GOT3 (cell line): ENCODE measurements at places on chromosomes 1 and 21.

GRCh38 chr1:22039594-22040285 lies 12.8 kb upstream of the CDC42 start:
- no peak for DNase-seq

- DNase-seq: no peak
Observed at GRCh38 chr1:103516693-103517092, 8.8 kb upstream of the RNPC3 start.

GRCh38 chr1:49298304-49298703 lies 521.6 kb upstream of the BEND5 start:
- DNase-seq: no peak

- no peak for DNase-seq
Observed at GRCh38 chr1:16018308-16018707, 465 bp upstream of the HSPB7 start.

DNA sequence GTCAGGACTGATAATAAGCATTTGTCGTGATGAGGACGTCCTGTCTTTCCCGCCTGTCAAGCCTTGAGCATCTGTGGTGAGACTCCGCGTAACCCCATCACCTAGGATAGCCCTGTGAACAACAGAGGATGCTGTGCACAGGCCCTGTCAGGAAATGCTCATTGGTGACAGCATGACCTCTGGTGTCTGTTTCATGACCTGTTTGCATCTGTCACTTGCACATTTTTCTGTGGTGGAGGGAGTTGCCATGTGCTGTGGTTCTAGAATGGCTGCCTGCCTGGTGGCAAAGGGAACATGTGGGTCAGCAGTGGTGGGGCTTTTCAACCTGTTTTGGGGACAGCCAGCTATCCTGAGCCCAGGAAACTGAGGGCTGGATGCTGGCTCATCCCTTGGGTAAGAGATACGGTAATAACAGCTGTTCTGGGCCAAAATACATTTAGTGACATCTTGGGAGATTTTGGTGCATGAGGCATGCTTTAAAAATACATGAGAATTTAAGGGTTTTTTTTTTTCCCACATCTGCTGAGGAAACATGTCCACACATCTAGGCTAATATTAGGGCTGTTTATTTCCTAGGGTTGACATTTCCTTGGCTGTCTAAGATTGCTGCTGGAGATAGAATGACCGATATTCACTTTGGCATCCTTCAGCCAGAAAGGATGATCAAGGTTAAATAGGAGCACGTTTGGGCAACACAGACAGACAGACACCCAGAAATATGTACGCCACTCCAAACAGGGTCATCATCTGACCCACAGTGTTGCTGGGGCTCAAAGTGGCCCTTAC lies 52.9 kb downstream of the KCNC4 start:
- no peak for DNase-seq

DNA sequence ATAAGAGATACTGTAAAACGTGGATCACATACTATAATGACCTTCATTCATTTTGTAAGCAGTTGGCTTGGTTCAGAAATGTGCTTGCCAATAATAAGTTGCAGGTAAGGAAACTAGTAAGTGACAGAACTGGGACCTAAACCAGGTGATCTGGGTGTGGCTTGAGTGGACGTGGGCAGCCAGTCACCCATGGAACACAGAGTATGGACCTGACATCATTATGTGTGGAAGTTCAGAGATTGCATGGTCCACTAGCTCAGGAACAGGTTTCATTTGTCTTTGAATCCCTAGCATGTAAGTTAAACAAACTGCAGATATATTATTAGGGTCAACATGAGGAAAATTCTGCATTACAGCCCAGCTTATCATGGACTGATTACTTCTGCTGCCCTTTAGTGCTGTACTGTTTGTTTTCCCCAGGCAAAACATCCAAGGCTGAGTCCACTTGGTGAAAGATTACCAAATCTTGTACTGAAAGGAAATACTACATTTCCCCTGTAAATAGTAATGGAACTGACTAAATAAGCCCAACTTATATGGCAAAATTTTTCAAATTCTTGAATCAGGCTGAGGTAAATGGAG lies 327.3 kb upstream of the SGIP1 start:
- DNase-seq: no peak

DNA sequence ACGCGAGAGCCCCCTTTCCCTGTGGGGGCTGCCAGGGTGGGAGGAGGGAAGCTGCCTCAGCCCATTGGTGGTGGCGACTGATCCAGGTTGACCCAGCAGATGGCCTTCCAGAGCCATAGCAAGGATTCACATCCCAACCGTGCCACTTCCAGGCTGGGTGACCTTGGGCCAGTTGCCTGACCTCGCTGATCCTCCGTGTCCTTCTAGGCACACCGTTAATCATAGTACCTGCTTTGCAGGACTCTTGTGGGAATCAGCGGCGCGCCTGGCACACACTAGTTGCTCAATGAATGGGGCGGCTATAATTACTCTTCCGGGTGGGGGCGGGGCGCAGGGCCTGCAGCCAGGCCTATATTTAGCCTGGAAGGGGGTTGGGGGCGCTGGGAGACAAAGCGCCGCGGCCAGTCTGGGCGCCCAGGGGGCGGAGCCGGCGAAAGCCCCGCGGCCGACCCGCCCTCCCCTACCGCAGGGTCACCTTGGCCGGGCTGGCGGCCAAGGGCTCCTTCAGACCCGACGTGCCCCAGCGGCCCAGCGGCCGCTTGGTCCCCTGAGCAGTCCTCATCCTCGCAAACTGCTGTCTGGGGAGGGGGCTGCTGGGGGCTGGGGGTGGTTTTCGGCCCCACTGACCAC lies 5.1 kb downstream of the HSPB7 start:
- no peak for DNase-seq

DNA sequence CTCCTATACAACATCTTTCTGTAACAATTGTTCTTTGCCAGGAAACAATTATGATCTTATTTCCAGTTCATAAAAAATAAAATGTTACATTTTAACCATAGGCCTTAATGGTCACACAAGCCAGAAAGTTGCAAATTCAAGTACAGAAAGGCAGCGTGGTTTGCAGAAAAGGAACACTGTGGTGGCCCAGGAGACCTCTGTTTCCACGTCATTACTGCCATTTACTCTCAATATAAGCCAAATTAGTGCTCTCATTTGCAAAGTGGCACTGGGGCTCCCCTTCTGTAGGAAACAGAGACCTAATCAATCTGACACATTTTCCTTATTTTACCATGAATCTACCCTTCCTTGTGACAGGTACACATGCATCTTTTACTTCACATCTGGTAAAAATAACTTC lies 79.3 kb upstream of the TLR5 start:
- no peak for DNase-seq

- no peak for DNase-seq
Observed at GRCh38 chr21:40447016-40447415, 399.9 kb downstream of the DSCAM start.

GRCh38 chr21:43809853-43810504 lies 20.6 kb downstream of the RRP1 start:
- DNase-seq: no peak

- peak; percentile 33 for DNase-seq
Observed at GRCh38 chr1:212554401-212554800, 54.2 kb upstream of the ATF3 start.

DNA sequence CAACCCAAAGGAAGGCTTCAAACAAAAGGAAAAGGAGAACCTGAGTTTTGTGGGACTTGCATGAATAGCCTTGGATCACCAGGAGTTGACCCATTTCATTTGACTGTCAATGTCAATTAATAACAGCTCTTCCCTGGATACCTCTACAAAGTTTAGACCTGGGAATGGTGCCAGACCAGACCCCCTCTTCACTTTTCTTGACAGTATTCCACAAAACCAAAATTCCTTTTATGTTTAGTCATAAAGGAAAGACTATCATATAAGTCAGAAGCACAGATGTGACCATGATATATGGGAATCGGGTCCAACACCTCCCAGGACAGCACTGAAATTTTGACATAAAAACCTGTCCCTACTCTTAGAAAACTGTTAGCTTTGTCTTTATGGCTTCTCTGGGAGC lies 191.8 kb downstream of the LYPLAL1 start:
- DNase-seq: no peak

DNA sequence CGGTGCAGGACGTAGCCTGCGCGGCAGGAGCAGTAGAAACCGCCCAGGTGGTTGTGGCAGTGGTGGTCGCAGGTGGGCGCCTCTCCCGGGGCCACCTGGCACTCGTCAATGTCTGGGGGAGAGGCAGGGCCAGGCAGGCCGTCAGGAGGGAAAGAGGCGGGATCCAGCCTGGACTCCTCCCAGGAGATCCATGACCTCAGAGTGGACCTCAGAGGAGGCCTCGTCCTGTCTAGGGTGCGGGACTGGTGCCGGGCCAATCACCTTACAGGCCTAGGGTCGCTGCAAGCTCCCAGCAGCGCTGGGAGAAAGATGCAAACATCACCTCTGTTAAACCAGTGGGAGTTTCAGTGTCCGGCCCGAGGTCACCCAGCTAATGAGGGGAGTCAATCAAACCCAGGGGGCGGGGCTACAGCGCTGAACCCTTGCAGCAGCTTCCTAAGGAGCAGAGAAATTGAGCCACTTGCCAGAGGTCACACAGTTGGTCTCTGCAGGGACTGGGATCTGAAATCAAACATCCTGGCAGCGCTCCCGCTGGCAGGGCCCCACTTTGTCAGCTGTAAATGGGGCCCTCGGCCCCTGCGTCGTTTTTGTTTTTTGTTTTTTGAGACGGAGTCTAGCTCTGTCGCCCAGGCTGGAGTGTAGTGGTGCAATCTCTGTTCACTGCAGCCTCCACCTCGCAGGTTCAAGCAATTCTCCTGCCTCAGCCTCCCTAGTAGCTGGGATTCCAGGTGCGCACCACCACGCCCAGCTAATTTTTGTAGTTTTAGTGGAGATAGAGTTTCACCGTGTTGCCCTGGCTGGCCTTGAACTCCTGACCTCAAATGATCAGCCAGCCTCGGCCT lies 1.4 kb downstream of the MASP2 start:
- no peak for DNase-seq

GRCh38 chr1:45762291-45762690 lies 11.8 kb upstream of the IPP start:
- no peak for DNase-seq

- DNase-seq: no peak
Observed at GRCh38 chr1:15950302-15950701, 25.6 kb downstream of the ZBTB17 start.

DNA sequence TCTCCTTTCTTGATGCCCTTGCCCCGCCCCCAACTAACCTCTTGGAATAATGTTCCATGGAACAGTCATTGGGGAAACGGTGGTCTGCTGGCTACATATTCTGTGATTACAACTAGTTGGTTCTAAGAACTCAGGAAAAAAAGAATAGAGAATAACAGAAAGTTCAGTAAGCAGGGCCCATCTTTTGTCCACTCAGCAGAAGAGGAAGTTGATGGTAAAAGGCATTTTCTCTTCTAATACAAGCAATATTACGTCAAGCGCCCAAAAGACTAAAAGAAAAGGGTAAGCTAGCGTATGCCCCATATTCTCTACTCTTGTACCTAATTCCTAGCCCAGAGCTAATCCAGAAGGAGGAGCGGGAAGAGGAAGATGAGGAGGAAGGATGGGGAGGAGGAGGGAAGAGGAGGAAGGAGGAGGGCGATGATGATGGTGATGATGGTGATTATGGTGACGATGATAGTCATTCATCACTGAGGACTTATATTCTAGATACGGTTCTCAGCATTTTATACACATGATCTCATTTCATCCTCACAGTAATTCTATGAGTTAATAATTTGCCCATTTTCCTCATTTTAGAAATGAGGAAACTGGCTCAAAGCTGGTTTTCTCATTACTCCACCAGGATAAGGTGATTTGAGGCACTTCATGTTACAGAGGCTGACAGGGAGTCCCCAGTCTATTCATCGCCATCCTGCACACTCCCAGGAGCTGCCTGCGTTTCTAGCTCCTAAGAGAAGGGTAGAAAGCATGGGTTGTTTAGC lies 76.6 kb upstream of the EFHD2 start:
- DNase-seq: no peak

GRCh38 chr1:204731985-204732575 lies 46.5 kb upstream of the LRRN2 start:
- DNase-seq: no peak

- no peak for DNase-seq
Observed at GRCh38 chr21:43571976-43572375, 87.3 kb downstream of the HSF2BP start.

DNA sequence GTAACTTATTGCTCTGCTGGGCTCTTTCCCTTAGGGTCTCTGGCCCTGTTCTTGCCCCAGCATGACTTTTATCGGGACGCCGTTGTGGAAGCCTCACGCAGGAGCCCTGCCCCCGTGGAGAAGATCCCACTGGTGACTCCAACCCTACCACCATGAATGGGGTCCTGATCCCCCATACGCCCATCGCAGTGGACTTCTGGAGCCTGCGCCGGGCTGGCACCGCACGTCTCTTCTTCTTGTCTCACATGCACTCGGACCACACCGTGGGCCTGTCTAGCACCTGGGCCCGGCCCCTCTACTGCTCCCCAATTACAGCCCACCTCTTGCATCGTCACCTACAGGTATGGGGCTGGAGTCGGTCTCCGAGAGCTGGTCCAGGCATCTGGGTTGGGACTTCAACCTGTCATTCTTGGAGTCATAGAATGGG lies 322 bp downstream of the DCLRE1B start:
- DNase-seq: no peak

DNA sequence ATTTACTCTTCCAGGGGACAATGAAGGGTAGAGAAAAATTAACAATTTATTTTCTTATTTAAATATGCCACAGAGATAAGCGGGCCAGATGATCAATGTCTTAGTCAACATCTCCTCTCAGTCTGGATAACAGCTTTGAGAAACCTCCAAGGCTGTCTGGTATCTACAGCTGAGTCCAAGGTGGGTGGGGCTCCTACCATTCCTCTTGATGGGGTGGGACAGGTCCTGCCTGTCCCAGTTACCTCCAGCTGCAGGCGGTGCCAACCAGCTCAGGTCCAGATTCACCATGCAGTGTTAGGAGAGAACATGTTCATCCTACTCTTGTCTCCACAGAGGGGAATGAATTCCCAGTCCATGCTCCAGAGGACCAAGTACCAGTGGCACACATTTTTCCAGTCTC lies 21.1 kb downstream of the CSMD2 start:
- DNase-seq: no peak

DNA sequence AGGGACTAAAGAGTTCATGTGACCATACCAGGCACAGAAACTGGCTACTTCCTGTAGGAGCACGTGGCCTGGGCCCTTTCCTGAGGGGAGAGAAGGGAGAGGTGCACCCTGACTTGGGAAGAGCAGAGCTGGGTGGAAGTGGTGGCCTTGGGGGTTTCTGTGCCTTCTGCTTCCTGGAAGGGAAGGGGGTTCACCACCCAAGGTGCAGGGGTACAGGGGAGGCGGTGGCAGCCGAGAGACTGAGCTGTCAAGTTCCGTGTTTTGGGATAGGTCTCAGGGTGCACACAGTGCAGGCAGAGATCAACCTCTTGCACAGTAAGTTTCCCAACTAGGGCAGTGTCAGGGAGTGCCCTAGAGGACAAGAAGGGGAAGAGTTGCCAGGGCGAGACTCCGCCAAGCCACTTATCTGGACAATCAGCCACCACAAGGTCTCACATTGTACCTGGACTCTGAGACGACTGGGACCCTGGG lies 10.1 kb downstream of the HECTD3 start:
- no peak for DNase-seq
